EH (cell line): ENCODE measurements at places on chromosomes 1 and 21.
A peak's percentile ranks its signal among the peaks of the same experiment; 100 is the strongest.

DNA sequence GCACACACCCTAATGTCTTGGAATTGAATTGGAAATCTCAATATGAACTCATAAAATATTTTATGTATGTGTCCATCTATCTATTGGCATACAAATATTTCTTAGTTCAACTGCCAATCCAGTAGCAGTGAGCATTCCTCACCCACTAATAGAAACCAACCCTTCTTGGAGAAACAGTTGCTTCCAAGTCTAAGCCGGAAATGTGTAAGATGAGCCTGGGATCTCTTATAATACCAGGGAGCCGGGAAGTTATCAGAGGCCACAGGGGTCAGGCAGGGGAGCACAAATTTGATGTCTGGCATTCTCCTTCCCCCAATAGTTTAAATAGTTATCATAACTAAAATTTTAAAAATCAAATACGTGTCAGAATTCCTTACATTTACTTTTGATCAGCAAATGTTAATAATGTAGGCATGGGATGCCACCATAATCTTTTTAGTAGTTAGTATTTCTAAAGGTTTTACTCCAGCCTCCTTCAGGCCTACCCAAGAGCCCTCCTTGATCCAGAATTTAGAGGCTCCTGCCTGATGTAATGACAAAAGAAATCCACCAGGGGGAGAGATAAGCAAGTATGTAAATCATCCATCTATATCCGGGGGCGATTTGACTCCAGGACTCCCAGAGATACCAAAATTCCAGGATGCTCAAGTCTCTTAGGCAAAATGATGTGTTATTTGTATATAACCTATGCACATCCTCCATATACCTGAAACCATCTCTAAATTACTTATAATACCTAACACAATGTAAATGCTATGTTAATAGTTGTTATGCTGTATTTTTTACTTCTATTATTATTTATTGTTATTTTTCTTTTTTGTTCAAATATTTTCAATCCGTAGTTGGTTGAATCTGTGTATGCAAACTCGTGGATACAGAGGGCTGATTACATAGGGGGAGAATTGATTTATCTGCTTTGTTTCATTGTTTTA lies 218.7 kb upstream of the COA6 start:
- DNase-seq, result peak; percentile 81

DNA sequence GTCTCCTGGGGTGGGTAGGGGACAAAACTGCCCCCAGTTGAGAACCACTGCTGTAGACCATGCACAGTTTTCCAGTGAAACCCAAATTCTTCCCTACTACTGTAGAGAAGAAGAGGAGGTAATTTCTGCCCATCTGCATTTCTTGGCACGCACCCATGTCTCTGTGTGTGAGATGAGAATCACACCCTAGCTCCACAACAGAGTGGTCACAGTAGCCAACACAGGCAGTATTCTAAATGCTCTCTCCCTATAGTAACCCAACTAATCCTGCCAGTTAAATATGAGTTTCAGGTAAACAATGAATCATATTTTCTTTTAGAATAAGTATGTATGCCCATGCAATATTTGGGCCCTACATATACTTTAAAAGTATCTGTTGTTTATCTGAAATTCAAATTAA lies 1.2 kb upstream of the CAPN2 start:
- DNase-seq, result peak; percentile 64

- DNase-seq, result peak; percentile 15
These were observed 840.4 kb downstream of the USP25 start for GRCh38 chr21:16570171-16570570.

DNA sequence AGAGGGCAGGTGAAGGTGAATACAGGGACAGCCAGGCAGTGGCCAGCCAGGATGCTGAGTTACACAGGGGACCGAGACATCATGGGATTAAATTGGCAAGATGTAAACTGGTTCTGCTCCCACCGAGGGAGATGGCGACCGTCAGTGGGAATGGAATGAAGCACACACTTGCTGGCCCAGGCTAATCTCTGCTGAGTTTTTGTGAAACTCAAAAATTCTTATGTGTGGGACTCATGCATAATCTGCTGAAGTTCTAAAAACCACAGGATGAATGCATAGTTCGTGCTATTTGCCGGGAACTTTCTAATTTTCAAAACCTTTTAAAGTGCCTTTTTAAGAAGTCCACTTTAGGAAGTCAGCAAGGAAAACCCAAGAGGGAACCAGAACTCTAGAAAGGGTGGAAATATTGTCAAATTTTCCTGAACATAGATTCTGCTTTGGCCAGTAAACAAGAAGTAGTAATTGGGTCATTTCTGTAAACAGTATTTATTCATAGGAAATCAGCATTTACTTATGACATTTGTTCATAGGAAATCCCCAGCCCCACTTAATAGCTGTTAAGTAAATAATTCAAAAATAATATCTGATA lies 85.4 kb upstream of the ROR1 start:
- DNase-seq, result peak; percentile 43

GRCh38 chr1:1397839-1398523 lies 1.2 kb downstream of the CCNL2 start:
- peak; percentile 10 for DNase-seq

DNA sequence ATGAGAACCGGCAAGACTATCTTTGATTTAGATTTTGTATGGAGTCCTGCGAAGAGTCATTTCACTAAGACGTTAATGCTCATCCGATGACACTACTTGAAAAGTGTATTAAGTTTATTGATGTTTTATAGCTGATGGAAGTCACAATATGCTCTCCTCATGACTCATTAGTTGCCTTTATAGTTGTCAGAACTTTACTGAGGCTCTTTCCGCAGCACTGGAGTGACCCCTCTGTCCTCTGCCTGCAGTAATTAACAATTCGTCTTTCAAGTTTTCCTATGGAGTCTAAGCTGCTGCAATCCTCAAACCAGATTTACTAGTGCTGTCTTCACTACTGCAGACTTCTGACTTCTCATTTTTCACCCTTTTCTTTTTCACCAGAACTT lies 853 bp downstream of the USP16 start:
- DNase-seq, result peak; percentile 52

GRCh38 chr1:75671708-75672107 lies 52.8 kb upstream of the ACADM start:
- DNase-seq, result no peak

DNA sequence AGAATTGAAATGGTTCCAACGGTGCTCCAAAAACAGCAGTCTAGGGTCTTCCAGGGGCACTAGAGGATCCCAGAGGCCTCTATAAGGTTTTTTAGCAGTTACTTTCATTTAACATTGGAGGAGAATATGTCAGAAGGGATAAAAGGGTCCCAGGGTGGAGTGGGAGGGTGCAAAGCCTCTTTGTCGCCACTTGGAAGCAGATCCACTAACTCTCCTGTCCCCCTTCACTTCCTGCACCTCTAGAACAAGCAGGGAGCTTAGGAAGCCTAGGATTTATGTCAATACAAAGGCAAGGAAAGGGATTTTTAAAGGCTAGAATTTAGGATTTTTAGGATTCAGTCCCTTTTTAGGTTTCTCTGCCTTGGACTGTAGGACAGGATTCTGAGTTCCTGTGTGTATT lies 8.3 kb downstream of the PCP4L1 start:
- DNase-seq, result no peak
